ENCODE measurements at places on chromosomes 4 and X.
A peak's percentile ranks its signal among the peaks of the same experiment; 100 is the strongest.

DNA sequence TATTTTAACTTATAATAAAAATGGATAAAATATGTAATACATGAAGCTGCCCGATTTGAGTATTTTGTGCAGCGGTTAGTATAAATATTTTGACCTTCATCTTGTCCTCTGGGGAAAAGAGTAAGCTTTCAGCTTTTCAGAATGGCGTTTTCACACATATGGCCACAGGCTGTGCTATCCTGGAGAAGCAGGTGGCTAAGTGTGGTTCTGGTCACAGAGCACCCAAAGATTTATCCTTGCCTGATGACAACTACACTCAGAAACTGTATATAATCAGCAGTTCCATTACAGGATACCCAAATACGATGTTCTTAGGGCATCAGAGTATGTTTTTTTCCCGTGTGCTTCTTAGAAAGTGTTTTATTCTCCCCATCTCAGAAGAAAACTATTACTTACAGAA lies 42.3 kb upstream of the ANK2 start:
- no peak for DNase-seq

- DNase-seq = no peak
These were observed 782.3 kb downstream of the PCDH18 start for GRCh38 chr4:136749989-136750388.

DNA sequence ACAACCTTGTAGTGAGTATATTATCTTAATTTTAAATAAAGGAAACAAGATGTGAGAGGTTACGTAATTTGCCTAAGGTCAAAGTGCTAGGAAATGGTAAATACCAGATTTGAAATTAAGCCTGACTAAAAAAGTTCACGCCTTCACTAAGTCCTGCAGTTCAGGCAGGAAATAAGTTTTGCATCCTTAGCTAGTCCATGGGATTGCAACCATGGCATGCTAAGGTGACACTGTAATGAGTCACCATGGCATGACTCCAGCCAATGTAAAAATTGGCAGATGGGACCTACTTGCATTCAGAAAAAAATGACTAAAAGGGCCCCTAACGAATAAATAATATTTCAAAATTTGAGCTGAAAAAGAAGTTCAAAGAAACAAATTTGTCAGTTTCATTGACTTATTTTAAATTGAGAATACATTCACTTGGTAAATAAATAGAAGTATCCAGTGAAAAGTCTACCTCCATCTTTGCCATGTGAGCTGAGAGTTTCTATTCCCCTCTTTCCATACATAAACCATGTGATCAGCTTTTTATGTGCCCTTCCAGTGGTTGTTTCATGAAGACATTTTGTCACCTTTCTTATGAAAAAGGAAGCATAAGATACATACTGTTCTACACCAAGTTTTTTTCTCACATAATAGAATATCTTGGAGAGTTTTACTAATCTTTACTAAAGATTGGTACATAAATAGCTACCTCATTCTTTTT lies 72.4 kb downstream of the ANKRD50 start:
- DNase-seq = peak; percentile 61

- DNase-seq = no peak
These were observed 48.0 kb upstream of the CASK start for GRCh38 chrX:41971346-41971745.

Data from foreskin keratinocyte (primary cell).